ENCODE measurements at places on chromosomes 4 and X.

- DNase-seq: no peak
Observed at GRCh38 chrX:130084631-130085237, 25.6 kb downstream of the ELF4 start.

GRCh38 chr4:118113220-118113619, 78.9 kb downstream of the NDST3 start:
- DNase-seq: no peak

DNA sequence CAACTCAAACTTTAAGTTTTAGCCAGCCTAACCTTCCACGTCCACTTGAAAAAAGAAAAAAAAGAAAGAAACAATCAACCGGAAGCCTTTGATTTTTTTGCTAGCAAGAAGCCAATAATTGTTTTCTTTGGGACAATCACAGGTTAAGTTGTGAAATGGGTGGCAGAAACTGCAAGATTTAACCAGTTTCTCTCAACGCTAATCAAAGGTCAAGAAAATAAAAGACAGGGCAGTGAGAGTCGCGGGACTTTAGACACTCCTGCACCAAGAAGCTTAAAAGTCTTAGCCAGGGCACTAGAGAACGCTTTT, 1.0 kb downstream of the ACSL1 start:
- no peak for DNase-seq

DNA sequence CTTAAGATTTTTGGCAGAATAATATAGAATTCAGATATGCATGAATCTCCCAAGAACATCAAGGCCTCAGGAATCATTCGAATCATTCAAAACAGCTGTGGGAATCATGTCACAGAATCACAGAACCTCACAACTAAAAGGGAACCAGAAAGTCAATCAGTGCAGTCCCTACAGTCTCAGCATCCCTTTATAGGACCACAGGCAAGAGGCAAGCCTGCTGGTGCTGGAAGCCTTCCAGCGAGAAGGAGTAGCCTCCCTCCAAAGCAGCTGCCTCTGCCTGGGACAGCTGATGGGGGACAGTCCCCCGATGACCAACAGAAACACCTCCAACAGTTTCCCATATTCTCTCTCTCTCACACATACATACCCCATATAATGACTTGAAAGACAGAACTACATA, 20.7 kb downstream of the QDPR start:
- DNase-seq: no peak

DNA sequence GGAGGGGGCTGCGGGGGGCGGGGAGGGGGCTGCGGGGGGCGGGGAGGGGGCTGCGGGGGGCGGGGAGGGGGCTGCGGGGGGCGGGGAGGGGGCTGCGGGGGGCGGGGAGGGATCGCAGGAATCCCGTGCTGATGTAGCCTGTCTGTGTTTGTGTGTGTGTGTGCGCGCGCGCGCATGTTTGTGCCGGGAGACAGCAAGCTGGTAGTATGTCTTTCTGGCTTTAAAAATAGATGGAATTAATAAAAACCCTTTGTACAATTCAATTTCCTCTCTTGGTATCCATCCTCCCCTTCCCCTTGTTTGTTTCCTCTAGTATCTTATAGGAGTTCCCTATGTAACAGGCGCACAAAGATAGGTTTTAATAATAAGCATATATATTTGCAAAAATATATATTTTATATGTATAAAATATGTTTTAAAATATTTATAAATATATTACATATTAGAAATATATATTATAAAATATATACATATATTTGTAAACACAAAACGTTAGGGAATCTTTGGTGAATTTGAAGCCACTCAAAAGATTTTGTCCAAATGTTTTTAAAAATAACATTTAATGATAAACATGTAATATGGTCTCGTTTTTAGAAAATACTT, 782 bp downstream of the ARHGAP24 start:
- no peak for DNase-seq

DNA sequence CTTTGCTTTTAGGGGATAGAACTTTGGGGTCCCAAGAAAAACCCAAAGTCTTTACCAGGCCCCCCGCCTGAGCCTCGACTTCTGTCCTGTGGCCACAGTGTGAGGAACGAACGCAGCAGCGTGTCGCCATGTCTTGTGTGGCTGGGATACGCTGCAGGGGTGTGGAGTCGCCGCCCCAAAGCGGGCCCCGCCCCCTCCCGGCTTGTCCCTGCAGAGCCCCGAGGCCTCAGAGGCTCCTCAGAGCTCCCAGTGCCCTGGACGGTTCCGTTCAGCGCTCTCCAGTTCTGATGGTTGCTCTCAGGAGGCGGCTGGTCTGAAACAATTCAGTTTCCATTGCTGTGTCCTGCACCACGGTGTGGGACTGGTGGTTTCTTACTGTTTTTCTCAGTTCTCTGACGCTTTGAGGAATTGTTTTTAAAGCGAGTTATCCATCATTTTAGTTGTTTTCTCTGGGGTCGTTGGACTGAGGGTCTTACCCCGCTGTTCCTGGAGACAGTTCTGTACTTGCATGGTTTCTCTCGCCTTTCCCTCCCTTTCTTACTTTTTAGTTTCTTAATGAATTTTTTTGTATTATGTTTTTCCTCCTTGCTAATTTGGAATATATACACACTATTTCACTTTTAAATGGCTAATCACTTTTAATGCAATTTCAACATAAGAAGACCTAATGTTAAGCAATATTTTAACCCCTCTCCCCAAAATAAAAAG, 1.6 kb upstream of the IDUA start:
- DNase-seq: no peak
